ENCODE measurements at places on chromosomes 7 and 10.

DNA sequence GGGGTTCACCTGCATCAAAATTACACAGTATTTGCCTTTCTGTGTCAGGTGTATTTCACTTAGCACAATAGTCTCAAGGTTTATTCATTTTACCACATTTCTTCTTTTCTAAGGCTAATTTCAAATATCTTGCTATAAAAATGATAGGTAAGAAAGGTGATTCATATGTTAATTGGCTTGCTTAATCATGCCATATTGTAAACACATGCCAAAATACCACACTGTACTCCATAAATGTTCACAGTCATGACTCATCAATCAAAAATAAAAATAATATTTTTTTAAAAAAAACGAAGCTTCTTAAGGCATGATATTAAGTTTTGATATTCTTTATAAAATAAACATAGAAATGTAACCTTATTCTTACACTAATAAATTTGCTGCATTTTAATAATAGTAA is 947.1 kb downstream of the GRM8 start:
- no peak for DNase-seq

- no peak for DNase-seq
Measured at GRCh38 chr7:93150200-93150835, 2.1 kb upstream of the SAMD9L start.

DNA sequence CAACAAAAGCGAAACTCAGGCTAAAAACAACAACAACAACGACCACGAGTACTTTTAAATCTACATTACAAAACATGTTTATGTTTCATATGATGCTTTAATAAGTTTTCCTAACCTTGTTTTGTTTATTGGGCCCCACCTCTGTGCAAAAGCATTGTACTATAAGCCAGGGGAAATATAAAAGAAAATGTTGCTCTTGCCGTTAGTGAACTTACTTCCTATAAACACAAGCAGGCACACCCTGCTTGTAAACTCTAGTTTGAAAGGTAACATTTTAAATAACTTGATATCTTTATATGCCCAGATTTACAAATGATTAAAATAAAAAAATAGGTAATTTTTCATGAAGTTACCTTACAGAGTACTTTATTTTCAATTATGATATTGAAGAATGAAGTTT is 19.2 kb upstream of the EPC1 start:
- no peak for DNase-seq

GRCh38 chr10:79491143-79491835 is 21.0 kb upstream of the EIF5AL1 start:
- no peak for DNase-seq

GRCh38 chr7:151012911-151013347 is 11.4 kb downstream of the ATG9B start:
- DNase-seq: no peak

- DNase-seq: no peak
Measured at GRCh38 chr7:41912851-41913567, 210.1 kb upstream of the INHBA start.

DNA sequence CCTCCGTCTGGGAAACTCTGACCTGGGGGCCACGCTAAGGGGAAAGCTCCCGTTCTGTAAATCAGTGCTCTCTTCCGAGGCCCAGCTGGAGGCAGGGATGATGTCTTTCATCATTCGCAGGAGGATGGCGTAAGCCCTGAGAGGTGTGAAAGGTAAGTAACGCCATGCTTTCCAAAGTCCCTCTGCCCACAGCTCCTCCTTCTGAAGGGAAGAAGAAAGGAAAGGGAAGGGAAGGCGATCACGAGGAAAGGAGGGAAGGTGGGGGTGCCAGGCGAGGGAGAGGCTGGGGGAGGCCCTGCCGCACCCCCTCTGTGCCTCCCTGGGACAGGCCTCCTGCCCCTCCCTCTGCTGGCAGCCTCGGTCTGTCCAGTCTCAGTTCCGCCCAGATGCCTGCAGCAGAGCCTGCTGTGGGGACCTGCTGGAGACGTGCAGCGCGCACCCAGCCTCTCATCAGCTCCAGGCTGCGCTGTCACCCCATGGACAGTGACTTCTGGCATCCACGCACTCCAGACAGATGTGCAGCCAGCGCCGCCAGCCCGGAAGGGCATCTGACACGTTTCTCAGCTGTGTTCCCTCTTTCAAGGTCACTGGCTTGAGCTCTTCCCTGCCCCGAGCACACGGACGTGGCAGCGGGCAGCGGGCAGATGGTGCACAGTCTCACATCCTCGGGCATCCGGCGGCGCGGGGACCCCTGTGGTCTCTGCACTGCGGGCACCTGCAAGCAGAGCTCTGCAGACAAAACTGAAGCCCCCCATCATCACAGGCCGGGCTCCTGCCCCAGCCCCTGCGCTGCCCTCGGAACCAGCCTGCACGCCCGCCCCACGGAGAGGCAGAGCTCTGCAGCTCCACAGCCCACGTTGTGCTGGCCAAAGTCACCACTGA is 60.6 kb downstream of the INSIG1 start:
- no peak for DNase-seq

- DNase-seq: no peak
Measured at GRCh38 chr7:150902078-150903033, 50.0 kb downstream of the AOC1 start.

DNA sequence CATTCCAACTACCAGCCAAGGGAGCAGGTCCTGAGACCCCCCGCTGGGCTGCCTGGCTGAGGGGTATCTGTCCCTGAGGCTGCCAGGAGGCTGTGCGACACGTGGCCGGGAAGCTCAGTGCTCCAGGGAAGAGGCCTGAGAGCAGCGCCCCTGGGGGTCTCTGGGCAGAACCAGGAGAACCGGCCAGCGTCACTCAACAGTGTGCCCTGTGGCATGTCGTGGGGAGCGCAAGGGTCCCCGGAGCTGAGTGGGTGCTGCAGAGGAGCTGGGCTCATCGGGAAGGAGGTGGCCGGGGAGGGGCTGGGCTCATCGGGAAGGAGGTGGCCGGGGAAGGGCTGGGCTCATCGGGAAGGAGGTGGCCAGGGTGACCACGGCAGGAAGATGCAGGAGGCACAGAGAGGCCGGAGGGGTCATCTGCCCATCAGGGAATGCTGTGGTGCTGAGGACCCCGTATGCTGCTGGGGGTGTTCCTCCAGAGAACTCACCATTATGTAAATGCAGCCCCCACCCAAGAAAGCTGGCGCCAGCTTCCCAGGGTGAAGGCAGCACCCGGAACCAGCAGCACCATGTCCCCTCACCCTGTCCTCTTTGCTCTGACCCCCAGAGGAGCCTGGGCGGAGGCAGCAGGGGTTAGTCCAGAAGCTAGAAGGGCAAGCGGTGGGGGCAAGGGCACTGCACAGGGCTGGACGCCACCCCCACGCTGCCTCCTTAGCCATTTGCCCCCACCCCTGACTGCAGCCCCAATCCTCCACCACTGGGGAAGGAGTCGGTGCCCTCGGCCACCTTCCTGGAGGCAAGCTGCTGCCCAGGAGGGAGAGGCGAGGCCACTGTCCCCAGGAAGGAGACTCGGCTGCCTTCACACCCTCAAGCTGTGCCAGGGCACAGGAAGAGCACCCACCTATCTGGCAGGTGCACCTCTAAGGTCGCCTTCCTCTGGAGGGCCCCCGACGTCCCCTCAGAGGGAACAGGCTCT is 33.3 kb downstream of the CALML3 start:
- DNase-seq: no peak

DNA sequence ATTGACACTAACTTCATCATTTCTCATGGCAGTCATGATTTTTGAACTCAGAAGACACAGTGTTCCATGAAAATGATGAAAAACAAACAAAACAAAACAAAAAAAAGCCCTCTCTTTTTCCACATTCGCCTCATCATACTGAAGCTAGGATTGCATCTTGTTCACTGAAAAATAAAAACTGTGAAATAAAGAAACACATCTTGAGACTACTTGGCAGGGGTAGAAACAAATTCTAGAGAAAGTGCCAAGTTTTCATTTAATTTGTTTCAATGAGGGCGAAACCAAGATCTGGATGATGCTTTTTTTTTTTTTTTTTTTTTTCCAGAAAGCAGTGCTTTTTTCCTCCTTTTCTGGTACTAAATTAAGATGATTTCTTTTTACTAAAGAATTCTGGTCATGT is 350.4 kb upstream of the ETV1 start:
- DNase-seq: no peak

- no peak for DNase-seq
Measured at GRCh38 chr7:1226186-1226901, 6.3 kb upstream of the UNCX start.

DNA sequence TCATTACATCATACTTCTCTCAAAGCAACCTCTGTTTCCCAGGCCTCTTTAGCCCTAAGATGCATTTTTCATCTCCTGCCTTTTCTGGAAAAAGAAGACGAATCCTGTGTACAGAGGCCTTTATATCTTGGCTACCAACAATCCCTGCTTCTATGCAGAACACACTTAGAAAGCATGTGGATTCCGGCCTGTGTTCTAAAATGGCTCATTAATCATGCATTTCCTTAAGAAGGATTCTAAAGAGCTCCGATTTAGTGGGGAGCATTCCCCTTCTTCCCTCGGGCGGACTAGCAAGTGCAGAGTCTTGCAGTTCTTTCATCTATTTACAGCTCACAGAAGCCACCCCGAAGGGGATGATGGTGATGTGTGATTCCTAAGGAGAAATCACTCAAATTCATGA is 1212.9 kb downstream of the TYW1 start:
- DNase-seq: no peak

DNA sequence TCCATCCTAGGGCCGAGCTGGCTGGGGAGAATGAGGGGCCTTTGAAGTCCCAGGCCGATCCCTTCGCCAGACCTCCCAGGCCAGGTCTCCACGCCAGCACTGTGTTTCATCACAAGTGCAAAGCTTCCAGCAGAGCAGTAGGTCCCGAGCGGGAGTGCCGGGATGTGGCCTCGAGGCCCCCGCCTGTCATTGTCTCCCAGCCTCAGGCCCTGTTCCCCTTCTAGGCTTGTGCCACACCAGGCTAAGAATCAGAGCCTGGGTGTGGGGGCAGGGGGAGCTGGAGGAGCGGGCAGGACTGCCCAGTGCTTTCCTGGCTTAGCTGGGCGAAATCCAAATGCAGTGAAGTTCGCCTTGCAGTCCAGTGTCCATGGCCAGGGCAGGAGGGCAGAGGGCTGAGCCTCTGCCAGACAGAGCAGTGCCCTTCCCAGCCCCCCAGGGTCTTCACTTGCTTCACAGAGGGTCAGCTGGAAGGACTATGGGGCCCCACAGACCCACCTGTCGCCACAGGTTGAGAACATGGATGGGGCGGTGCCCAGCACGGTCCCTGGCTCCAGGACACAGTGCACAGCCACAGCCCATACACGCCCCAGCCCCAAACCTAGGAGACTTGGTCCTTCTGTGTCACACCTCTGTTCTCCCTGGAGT is 20.2 kb upstream of the PFKFB3 start:
- DNase-seq: no peak

DNA sequence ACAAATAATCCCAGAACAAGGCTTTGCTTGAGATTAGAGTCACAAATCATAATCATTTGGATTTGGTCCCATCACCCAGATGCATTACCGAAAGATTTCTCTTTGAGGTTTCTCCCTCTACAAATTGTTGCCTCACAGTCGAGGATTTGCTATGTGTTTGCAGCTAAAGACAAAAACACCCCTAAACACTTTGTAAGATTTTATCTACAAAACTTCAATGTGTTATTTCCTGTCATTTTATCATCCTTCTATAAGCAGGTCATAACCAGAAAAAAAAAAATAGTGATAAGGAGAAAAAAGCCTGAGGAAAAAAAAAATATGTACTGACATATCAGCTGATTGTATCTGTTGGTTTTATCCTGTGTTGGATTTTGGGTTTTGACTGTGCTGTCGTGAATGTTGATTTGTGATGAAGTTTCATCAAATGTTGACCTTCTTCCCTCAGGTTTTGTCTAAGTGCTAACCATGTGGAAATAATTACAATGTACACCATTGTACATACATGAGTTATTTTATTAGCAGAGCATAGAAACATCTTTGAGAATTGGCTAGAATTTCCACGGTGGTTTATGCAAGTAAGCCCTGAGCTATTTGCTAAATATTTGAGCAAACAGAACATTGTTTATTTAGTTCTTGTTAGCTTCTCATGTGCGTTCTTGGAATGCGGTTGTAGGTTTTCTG is 274.4 kb downstream of the NEBL start:
- DNase-seq: no peak

GRCh38 chr7:29039821-29040578 is 81.9 kb upstream of the TRIL start:
- no peak for DNase-seq

- DNase-seq: no peak
Measured at GRCh38 chr10:72595436-72595835, 30.4 kb downstream of the MICU1 start.

DNA sequence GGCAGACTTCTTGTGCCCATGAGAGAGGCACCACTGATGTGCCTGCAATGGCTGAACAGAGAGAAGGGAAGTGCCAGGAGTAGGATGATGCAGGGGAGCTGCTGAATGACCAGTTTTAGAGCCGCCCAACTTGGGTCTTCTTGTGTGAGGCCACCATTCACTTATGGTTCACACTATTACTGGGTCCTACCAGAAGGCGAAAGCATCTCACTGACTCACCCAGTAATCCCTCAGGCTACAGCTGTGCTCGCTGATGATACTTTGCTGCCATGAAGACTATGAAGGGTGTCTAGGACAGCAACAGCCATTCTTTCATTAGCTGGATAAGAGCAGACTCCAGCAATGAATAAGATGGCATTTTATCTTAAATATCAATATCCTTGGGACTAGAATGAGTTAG is 47.6 kb downstream of the PLXNA4 start:
- DNase-seq: no peak

DNA sequence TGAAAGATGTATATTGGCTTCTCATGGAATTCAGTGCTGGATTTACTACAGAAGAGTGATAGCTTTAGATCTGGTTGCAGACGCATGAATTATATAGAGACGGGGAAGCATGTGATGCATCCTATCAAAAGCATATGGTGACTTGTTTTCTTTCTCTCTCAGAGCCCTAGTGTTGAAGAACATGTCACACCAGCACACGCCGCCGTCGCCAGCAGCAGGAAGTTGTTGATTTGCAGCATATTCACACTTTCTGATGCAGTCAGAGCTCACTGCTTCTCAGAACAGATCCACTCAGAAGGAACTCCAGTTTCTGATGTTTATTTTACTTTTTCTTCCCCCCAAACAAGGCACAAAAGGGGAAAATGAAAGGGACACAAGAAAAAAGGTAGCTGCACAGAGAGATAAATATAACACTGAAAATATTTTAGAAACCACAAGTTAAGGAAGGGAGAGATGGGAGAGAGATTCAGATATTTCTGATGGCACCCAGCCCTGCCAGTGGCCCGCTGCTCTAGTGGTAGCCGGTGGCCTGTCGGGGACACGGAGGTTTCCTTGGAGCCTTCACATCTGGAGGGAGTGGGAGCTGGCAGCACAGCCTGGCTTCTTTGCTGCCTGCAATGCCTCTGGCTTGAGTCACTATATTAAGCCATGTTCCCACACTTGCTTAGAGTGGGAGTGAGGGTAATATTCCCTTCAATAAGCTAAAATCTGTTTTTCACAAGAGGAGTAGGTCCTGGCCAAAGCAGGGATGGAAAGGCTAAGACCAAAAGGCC is 123.2 kb downstream of the NRP1 start:
- DNase-seq: no peak

DNA sequence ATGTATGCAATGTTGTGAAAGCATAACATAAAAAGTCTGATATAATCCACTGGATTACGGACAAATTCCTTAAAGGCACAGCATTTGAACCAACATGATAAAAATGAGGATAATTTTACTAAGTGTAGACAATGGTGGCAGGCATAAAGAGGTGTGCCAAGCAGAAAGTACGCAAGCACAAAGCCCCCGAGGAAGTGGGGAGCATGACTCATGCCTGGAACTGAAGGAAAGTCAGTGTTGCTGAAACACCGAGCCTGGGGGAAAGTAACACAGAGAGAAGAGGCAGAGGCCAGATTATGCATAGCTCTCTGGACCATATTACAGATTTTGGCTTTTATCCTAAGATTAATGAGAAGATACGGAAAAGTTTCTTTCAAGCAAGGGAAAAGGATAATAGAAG is 490.0 kb upstream of the PHF14 start:
- no peak for DNase-seq

All from activated T-cell treated with anti-CD3 and anti-CD28 coated beads for 4 hours (primary cell).